ENCODE measurements at places on chromosomes 6 and 20.

- no peak for DNase-seq
Measured at GRCh38 chr6:84136364-84137050, 90.9 kb downstream of the CEP162 start.

DNA sequence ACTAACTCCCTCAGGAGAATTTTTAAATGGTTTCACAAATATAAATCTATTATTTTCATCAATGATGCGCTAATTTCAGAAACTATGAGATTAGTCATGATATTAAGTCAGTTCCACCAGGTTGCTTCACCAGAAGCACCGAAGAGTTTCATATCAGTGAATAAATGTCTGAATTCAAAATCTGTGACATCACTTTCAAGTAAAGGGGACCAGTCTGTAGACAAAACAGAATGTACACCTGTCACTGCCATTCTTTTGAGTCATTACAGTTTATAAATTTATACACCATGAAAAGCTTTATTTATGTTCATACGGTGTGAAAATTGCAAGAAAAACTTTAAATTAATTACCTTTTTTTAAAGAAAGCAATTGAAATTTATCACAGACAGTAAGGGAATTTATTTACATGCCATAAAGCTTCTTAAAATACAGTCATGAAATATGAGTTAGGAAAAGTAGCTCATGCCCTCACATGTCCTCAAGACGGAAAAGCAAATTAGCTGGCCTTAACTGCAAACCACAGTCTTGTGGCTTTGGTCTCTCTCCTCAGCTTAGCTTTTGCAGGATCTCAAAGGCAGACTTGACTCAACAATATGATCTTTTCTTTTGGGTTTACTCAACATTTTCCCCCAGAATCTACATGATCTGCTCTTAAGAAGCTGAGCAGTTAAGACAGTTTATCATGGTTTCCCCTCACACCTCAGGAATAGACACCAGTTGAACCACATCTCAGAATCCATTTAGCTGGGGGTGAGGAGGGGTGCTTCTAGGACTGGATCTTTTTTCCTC is 177.7 kb upstream of the MCHR2 start:
- DNase-seq = no peak

GRCh38 chr6:43061861-43062260 is 2.4 kb downstream of the KLC4 start:
- DNase-seq = no peak

- peak; percentile 21 for DNase-seq
Measured at GRCh38 chr20:38551056-38551626, 29.9 kb upstream of the ADIG start.

- no peak for DNase-seq
Measured at GRCh38 chr6:132734694-132735236, 20.9 kb upstream of the VNN1 start.

DNA sequence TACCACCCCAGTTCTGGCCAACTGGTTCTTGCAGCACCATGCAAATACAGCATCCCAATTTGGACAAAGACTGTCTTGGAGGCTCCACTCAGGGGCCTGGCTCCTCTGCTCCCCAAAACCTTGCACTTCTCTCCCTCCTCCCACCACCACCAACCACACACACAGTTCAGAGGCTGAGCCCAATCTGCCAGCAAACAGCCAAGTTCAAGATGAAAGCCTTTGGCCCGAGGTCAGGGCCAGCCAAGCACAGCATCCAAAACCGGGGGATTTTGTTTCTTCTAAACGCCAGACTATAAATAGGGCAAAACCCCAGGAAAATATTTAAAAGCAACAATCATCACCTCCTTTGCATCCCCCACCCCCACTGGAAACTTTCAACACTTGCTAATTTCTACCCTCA is 5.7 kb downstream of the KCNK5 start:
- no peak for DNase-seq

DNA sequence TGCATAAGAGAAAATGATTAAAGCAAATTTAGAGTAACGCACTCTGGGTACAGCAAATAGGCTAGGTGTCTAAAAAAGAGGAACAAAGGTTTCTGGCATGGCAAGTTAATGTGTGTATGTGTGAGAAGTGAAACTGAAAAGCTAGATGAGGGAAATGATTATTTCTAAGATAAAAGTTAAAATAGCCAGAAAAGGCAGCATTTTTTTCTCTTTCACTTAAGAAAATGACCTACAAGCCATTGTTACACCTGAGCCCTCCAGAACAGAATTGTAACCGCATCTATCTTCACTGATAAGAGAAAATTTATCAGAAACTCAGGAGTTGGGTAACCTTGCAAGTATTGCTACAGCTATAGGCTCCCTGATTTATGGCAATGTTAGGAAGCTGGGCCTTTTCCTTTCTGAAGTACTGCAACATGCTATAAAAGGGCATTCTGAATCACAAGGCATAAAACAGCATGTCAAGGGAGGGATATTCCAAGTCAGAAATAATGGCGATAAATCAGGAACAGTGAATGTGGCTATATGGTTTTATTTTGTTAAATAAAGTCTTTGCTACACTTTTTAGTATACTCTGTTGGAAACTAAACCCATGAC is 395.3 kb downstream of the TBC1D32 start:
- DNase-seq = no peak

DNA sequence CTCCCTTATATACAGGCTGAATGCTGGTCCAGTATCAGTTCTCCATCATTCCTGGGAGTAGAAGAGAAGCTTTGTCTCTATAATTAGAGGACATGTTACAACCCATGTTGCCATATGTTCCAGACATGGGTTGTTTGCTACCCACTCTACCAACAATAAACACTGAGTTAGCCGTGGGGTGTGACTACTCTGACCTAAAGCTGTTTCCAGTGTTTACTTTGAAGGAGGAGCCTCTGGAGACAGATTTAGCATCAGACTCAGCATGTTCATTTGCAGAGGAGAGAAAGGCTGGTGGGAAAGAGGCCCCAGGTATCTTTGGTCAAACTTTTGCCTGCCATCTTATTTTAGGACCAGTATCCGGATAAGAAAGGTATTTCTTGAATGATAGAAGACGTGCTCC is 157.9 kb upstream of the SNX9 start:
- DNase-seq = no peak

DNA sequence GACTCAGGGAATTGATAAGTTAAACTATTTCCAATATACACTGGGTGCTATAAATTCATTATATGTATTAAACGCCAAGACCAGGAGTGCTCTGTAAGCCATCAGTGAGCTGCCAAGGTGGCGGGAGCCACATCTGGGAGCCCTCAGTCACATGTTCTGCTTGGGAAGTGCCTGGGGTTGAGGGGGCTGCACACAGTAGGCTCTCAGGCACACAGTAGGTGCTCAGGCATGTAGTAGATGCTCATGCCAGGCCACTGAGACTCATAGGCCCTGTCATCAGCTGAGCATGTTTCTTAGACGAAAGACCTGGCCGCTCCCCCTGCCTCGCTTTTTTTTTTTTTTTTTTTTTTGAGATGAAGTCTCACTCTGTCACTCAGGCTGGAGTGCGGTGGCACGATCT is 83.3 kb upstream of the BHLHE23 start:
- DNase-seq = no peak

DNA sequence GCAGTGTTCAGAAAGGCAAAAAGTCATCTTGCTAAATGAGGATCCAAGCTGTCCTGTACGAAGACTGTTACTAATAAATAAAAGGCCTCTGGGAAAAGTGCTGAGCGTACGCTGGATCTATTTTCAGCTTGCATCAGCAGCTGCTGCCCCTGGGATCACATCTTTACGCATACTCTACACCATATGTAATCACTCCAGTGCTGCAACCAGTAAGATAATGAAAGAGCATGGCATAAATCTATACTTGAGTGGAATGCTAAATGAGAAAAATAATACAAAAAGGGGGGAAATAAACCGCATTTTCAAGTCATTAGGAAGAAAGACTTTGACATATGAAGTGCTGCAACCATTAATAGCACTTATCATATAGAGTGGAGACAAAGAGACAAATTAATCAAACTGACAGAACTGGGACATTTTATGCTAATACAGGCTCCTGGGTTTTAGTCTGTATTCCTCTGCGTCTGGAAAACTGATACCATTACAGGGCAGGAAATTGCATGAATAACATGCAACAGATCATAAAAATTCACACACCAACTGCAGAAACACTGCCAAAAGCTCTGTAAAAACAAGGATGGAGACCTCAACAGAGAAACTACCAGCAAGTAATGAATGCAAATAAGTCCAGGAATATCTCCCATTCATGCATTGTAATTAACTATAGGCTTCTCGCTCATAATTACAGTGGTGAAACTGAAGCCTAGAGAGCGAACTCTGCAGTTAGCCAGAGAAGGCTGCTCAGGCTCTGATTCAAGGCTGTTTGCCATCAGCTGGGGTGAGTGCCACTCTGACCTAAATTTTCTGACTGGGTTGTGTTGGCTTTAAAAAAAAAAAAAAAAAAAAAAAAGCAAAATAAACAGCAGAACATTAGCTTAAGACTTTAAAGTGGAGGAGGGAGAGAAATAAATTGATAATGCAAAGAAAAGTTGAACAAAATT is 83.8 kb downstream of the GJA10 start:
- no peak for DNase-seq

DNA sequence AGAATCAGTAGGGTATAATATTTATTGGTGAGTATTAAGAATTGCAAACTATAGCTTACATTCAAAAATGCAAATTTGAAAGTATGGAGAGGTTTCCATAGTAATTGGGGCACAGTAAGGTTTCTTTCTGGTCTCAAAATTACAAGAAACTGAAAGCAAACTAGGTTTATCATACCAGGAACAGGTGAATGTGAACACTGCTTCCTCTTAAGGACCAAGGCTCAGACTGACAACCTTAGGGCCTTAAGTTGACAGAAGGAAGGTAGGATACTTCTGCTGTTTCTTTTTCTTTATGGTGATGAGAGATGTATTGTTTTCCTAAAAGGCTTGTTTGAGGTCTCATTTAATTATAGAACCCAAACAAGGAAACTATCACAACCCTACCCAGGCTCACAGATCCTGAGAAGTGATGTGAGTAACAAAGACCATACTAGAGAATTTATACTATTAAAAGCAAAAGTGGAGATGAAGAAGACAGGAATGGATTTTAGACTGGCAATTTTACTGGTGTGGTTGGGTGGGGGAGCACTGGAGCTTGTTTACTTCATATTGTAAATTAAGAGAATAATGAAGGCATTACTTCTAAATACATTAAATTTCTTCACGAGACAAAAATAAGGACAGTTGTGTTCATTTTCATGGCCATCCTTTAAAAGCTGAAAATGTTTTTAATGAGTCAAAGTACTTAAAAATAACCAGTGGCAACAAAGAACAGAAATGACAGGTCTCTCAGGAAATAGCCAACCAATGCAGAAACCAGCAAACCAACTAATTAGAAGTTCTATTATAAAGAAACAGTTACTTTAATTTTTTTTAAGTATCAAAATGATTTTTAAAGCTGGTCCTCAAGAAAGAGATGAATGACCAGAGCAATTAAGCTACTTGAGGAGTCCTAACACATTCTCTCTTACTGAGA is 21.3 kb downstream of the STAU1 start:
- no peak for DNase-seq

DNA sequence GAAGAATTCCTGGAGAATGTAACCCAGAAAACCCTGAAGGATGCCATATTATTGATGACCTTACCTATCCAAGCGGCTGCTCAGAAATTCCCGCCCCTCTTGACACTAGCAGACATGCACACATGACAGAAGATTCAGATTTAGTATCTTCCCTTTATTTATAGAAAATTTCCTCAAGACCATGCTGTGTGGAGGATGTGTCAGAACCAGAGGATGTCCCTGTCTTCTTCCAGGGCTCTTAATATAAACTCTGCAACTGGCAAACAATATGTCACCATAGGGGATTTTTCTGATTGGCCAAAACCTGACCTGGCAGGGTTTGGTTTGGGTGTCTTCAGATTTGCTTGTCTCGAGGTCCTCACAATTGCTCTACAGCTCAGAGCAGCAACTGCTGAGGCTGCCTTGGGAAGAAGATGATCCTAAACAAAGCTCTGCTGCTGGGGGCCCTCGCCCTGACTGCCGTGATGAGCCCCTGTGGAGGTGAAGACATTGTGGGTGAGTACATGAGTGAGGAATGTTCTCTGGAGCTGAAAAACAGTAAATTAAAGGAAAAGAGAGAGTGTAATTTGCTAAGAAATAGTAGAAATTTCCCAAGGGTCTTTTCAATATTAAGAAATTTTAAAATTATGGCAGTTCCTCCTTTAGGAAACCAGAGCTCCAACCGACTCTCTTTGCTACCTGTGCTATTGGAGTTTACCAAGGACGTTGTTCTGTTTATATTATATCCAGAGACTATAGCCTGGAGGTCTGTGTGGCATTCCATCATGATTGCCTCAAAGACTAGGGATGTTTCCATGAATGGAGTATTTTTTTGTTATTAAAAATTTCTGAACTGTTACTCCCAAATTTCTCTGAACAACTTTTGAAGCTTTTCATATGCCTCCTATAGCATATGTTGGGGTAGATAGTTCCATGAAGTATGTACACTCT is at the start of gene HLA-DQA2:
Gene HLA-DQA2 (plus strand): TSS at position 361 of the 930 bp plus-strand sequence. CDS start 53 bp downstream, at position 414.
- DNase-seq = no peak

DNA sequence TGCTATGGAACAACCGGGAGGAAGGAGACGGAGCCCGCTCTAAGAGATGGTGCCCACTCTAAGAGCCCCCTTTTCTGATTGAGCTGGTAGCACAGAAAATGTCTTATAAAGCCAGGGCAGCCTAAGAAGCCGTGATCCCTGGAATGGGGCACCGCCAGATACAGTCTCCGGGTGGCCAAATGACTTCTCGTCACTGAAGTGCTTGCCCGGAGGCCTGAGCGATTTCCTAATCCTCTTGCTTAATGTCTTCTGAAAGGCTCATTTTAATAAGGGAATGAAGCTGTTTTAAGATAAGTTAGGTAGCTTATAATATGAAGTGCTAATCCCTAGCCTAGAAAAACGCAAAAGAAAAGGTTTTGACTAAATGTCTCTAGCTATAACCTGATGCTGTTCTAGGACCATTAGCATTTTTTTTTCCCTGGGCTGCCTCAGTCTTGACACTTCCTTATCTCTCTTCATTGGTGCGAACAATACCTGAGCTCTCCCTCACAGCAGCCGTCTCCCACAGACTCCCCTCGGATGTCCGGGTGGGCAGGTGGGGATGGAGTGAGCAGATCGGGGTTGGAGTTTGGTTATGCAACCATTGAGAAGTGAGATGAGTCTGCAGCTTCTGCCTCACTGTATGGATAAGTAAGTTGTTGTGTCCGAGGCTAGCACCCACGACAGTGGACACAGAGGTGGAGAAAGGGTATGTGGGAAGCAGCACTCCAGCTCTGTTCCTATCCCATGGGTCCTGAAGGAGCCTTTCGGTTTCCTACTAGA is 559.4 kb upstream of the AGPAT4 start:
- no peak for DNase-seq

- no peak for DNase-seq
Measured at GRCh38 chr6:24139639-24140038, 13.6 kb downstream of the NRSN1 start.

DNA sequence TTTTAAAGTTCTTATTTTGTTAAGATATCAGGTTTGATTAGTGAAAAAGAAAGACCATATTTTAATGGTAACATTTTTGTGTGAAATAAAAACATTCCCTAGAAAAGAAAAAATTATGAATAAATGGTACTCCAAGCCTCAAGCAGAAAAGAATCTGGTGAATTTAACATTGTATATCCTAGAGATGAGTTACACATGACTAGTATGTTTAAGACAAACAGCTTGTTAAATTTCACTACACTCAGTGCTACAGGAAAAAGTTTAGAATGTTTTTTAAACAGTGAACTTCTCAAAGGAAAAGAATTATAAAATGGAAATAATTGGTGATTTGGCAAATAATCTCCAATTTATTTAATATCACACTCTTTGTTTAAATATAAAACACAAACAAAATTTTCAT is 222.7 kb upstream of the MCHR2 start:
- no peak for DNase-seq

- peak; percentile 96 for DNase-seq
Measured at GRCh38 chr20:47392015-47392720, 35.7 kb upstream of the ZMYND8 start.

GRCh38 chr20:62381202-62381797 is 5.6 kb upstream of the RPS21 start:
- DNase-seq = no peak

All from kidney capillary endothelial cell (primary cell).